CD4-positive, alpha-beta T cell treated with Interleukin-6 at 100 ng/mL for 8 hours (primary cell): ENCODE measurements at places on chromosomes 2 and 18.

GRCh38 chr2:217899231-217900009 lies 103.4 kb downstream of the TNS1 start:
- no peak for DNase-seq

DNA sequence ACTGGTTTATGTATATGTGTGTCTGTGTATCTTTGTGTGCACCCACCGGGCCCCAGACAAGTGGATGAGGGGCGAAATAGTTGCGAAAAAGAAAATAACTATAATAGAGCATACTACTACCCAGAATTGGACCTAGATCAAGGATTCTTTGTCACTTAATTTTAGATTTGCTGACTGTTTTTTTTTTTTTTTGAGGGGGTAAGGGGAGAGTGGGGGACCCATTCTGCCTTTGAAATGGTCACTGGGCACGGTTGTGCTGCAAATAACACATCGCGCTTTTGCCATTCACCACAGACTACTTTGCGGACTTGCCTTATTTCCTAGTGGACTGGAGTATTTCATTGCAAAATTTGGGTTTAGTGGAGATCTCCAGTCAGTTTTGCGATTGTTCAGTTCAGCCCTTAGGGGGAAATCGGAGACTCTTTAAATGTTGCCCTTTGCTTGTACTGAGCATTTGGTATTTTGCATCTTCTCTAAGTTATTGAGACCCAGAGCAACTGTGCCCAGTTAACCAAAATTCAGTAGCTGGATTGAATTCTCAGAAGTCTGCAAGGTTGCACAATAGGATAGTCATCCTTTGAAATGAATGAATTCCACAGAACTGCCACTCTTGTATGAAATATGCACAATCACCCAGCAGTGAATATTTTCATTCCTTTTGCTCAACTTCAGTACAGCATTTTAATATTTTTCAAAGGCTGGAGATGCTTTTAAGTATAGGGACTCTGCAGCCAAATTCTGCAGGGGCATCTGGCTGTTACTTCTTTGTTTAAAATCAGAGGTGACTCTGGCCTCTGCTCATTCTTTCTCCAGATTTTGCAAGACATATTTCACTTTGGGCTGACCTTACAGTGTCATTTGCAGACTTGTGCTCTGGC lies 2.9 kb downstream of the TRIB2 start:
- no peak for DNase-seq

DNA sequence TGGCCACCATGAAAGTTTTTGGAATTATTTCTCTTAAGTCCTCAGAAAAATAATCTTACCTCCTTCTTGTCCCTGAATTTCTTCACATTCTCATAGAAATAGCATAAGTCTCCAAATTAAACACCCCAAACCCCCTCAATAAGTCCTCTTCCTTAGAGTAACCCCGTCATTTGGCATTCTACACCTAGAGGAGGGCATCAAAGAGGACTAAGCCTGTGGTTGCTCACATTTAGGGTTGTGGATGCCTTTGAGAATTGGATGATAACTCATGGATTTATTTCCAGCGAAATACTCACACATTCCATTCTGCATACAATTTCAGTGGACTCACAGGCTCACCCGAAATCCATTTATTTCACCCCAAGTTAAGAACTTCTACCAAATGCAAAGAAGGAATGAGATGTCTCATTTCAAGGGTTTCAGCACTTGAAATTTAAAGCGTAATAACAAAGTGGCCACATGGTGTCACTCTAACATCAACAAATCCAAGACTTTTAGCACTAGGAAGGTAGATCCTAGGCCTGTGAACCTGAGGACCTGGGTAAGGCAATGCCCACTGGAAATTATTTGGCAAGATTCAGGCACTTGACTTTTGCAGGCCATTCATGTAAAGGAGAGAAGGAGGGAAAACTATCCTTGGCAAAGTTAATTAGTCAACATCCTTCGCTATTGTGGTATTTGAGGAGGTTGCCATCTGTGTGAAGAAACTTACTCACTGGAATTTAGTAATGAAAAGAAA lies 24.6 kb downstream of the DYTN start:
- DNase-seq, result peak; percentile 42

DNA sequence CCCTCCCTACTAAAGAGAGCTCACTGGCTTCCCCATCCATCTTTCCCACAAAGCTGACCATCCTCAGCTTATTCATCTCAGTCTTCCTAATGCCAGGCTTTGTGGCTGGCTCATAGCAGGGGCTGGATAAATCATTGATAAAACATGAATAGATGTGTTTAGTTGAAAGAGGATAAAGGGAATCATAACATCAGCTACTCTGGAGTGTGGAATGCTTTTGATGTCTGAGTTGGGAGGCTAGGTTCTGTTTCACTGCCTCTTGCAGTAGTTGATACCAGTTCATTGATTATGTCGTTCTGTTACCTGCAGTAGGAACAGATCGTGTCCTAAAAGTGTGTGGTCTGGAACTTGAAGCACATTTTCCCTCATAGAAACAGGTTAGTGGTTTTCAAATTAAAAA lies 66.3 kb upstream of the HK2 start:
- no peak for DNase-seq

- DNase-seq, result peak; percentile 50
Measured at GRCh38 chr2:8680822-8681760, 765 bp upstream of the ID2 start.

GRCh38 chr18:32730620-32731091 lies 42.2 kb downstream of the KLHL14 start:
- DNase-seq, result no peak

GRCh38 chr2:72994282-72994990 lies 77.1 kb downstream of the SFXN5 start:
- no peak for DNase-seq

DNA sequence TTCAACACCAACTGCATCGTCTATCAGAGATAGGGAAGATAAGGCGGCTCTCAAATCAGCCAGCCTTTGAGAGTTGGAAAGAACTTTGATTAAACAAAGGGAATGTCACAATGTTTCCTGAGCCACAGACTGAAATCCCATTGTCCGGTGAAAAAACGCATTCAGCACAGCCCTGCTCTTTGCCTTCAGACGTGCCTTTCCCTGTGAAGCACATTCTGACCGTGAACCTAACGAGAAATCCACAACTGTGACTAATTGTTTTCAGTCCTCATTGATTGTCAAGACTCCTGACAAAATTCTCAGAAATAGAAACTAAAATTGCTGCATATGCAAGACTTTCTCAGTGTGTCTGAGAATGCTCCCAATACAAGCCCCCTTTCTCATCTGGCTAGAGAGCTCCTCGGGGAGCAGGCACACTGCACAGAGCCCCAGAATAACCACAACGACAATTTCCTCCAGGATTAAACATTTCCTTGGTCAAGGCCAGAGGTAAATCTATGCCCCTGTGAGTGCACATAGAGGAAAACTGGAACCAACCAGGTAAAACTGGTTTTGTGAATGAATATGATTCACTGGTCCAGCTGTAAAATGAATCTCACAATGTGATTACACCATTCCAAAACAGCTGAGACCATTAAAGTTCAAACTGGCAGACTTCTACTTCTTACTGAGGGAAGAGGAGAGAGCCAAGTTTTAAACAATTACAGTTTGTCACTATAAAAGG lies 561.9 kb upstream of the ID2 start:
- no peak for DNase-seq

DNA sequence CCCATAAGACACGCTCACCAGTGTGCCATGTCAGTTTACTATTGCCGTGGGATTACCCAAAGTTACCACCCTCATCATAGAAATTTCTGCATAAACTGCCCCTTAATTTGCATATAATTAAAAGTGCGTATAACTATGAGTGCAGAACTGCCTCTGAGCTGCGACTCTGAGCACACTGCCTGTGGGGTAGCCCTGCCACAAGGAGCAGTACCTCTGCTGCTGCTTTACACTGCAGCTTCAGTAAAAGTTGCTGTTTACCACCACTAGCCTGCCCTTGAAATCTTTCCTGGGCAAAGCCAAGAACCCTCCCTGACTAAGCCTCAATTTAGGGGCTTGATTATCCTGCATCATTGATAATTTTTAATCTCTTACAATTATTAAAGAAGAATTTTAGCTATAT lies 213.9 kb upstream of the MAP2 start:
- DNase-seq, result no peak

DNA sequence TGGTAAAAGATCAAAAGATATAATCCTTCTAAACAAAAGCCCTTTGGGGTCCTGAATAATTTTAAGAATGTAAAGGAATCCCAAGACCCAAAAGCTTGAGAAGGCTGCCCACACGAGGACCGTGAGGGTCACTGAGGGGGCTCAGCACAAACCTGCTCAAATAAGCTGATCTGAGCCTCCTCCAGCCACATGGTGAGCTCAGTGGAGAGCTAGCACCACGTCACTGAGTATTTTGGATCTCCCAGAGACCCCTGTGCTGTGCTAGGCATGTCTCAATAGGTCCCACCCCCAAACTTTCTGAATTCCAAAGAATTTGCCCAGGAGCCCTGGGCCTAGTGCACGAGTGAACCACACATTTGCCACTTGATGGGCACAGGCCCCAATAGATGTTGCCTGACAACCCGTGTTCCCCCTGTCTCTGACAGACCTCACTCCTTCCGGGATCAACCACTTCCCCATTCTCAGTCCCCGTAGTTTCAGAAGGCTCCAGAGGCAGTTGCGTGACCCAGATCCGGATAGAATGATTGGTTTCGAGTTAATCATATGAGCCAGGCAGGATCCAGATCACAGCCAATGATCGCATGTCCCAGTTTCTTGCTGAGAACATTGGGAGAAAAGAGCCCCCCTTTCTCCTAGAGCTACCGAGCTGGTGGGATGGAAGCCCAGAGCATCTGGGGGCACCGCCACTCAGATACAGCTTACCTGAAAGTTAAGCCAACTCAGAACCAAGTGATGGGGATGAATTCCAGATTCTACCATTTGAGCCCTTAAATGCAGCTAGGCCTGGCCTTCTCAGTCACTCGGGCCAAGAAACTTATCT lies 203.8 kb downstream of the TNS1 start:
- DNase-seq, result no peak

GRCh38 chr18:48723837-48724236 lies 185.0 kb downstream of the CTIF start:
- no peak for DNase-seq

- peak; percentile 16 for DNase-seq
Measured at GRCh38 chr18:58863539-58864145, 1.0 kb upstream of the ZNF532 start.

GRCh38 chr2:44528595-44528994 lies 166.8 kb downstream of the CAMKMT start:
- DNase-seq, result no peak

DNA sequence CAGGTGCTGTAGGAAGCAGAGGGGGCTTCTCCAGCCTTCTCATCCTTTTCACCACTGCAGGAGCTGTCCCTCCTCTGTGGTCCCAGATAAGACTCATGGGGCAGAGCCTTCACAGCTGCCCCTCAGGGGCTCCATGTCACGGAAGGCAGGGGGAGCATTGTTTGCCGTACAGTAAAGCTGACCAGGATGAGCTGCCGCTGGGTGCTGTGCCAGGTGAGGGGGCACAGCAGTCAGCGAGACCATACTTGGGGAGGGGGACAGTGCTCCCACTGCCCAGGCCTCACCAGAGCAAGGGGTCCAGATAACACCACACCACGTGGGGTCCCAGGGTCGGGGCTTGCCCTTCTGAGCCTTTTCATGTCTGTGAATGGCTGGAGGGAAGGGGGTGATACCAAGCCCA lies 46.3 kb downstream of the PLEKHB2 start:
- no peak for DNase-seq

GRCh38 chr2:128316777-128317180 lies 1.9 kb downstream of the HS6ST1 start:
- DNase-seq, result no peak

DNA sequence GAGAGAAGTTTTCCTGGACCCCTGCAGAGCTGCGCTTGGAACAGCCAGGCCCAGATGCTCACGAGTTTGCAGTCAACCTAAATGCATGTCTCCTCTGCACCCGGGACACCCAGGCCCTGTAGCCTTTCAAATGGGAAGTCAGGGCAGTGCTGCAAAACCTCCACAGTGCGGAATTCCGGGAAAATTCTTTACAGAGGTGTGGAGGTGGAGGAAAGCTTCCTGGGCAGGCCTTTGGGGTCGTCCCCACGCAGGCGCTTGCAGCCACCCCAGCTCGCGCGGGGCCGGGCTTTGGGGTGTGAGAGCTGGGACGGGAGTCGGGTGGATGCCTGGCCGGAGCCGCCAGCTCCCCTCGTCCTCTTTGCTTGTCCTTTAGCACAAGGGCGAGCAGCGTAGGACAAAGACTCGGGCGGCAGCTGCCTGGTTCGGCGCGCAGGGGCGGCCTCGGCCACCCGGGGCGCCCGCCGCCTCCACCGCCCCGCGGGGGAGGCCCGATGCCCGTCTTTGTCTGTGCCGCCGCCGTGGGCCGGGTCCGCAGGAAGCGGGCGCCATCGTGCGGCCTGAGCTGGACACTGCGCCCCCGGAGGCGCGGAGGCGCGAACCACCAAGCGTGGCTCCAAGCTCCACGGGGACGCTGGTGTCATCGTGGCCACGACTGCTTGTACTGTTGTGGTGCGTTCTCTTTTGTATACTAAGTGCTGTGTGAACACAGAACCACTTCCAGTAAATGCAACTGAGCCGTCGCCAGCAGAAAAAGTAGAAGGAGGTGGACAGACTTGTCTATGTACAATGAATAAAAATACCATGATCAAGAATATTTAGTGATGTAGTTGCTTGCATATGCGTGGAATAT lies 28.2 kb upstream of the BCL11A start:
- DNase-seq, result peak; percentile 26

GRCh38 chr2:1521878-1522830 lies 108.9 kb downstream of the TPO start:
- DNase-seq, result no peak

DNA sequence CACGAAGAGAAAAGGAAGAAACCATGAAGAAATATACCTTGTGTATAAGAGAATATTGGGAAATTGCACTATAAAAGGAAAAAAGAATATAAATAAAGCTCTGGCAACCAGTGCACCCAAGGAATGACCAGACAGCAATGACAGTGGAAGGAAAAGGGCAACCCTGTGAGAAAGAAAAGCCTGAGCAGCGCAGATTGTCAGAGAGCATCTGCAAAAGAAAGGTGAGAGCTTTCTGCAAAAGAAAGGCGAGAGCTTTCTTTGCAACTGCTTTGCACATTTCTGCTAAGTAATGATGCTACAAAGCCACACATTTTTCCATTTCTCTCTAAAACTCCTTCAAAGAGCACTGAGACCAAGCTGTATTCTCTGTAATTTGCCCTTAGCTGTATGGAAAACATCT lies 83.6 kb downstream of the CTNNA2 start:
- no peak for DNase-seq

DNA sequence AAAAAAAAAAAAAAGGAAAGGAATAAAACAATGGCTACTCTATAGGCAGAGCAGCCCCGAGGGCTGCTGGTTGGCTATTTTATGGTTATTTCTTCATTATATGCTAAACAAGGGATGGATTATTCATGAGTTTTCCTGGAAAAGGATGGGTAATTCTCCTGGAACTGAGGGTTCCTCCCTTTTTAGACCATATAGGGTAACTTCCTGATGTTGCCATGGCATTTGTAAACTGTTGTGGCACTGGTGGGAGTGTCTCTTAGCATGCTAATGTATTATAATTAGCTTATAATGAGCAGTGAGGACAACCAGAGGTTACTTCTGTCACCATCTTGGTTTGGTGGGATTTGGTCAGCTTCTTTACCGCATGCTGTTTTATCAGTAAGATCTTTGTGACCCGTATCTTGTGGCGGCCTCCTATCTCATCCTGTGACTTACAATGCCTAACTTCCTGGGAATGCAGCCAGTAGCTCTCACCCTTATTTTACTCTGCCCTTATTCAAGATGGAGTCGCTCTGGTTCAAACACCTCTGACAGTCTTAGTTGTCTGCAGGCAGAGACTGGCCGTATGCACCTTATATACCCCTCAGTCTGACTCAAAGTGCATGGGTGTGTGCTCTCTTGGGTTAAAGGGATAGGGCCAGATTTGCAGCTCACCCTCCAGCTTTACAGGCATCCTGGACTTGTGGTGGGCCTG lies 57.7 kb downstream of the HAUS1 start:
- no peak for DNase-seq

- no peak for DNase-seq
Measured at GRCh38 chr2:63503818-63504217, 84.5 kb downstream of the WDPCP start.
